ENCODE measurements at places on chromosomes 5 and 9. TPM values are rescaled to one million over a fixed set of nuclear protein-coding genes. Genes with fewer than 3 reads are reported as not detected.

- DNase-seq, result peak; percentile 28
These were observed 820 bp upstream of the NFX1 start for GRCh38 chr9:33289496-33289895.

DNA sequence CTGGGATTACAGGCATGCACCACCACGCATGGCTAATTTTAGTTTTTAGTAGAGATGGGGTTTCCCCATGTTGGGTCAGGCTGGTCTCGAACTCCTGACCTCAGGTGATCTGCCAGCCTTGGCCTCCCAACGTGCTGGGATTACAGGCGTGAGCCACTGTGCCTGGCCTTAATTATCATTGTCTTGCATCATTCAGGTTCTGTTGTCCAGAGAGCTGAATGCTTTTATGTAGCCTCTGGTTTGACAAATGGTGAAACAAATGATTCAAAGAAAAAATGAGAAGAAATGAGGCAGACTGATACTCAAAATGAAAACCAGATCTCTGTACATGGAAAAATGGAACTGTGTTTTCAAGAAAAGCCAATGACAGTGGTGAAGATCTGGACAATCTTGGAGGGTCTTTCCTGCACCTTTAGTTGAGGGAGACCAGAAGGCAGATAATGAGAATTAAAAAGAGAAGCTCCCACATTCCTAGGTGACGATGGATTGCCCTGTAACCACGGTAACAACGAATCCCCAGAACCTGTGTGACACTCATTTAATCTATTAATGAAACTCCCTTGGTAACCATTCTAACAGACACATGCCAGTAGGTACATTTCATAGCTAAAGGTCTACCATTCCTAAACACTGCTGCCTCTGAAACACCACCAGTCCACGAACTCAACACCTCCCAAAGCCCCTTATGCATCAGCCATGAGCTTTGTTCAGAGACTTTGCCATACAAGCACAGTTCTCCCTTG, 1.6 kb downstream of the TEX48 start:
- no peak for DNase-seq

DNA sequence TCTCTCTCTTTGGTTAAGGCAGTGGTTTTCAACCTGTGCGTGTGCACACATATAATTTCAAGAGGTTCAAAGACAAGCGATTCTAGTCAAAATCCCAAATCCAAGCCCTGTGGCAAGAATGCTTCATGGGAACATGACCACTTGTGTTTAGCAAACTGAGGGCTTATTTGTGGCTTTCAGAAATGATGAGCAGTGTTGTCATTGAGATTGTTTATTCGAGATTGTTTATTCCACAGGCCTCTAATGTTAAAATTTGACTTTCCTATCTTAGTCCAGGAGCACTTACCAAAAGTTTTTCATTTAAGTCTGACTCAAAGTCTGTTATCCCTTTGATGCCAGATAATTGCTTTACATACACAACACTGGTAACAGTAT, 111.1 kb upstream of the ELL2 start:
- no peak for DNase-seq

DNA sequence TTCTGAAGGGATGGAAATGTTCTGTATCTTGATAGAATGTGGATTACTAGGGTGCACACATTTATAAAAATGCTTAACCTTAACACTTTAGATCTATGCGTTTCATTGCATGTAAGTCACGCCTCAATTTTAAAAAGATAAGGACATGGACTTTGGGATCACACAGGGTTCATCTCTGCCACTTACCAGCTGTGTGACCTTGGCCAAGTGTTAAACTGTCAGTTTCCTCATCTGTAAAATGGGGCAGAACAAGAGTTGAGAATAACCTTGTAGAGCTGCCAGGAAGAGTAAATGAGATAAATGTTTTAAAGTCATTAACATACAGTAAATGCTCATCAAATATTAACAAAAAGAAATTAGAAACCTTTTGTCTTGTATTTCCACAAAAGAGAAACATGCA, 53.5 kb downstream of the NR6A1 start:
- no peak for DNase-seq

GRCh38 chr5:146368137-146368536, 29.5 kb downstream of the POU4F3 start:
- no peak for DNase-seq

- DNase-seq, result no peak
These were observed 60.8 kb downstream of the MAPKAP1 start for GRCh38 chr9:125646217-125646616.

DNA sequence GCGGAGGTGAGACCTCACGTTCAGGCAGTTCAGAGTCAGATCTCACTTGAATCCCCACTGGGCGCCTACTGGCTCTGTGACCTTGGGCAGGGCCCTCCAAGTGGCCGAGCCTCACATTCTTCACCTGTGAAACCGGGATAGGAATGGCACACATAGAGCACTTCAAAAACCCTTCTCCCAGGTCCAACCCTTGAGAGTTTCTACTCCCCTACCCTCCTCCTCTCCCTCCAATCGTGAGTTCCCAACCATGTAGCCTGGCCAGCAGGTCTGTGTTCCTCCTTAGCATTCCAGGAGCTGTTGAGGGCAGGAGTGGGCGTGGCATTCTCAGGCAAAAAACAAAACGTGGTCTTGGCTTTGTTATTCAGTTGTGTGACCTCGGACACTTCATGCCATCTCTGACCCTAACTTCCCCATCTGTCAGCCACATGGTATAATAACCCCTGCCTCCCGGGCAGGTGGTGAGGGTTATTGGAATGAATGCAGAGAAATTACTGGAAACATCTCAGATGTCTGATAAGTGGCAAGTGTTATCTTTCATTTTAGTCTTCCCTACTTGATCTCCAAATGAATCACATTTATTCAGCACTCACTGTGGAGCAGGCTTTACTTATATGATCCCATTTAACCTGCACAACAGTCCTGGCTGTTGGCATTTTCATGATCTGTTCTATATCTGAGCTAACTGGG, 112.8 kb upstream of the BOD1 start:
- no peak for DNase-seq

Gene NFIL3
- 41.3 TPM for total RNA-seq

GRCh38 chr9:96449523-96449844, 485 bp upstream of the HABP4 start:
- DNase-seq, result no peak

Gene FRMD3
- total RNA-seq, result 6.8 TPM

Gene HTR1A
- not detected for total RNA-seq

DNA sequence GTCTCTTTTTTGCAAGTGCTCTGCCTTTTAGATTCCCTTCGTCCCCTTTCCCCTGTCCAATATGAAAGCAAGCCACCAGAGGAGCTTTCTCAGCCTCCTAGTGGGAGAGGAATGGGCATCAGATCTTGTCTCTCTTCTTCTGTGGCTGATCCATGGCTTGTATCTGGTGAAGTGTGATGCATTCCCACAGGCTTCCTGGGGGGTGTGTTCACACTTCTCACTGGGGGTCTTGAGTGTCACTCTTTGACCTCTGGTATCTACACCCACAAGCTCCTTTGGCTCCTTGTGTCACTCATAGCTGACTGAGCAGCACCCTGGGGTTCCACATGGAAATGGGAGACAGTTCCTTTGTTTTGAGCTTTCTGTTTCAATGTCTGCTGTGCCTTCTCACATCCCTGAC, 411.5 kb downstream of the GADD45G start:
- no peak for DNase-seq
